RWPE2 (cell line): ENCODE measurements at places on chromosomes 1 and 21.

DNA sequence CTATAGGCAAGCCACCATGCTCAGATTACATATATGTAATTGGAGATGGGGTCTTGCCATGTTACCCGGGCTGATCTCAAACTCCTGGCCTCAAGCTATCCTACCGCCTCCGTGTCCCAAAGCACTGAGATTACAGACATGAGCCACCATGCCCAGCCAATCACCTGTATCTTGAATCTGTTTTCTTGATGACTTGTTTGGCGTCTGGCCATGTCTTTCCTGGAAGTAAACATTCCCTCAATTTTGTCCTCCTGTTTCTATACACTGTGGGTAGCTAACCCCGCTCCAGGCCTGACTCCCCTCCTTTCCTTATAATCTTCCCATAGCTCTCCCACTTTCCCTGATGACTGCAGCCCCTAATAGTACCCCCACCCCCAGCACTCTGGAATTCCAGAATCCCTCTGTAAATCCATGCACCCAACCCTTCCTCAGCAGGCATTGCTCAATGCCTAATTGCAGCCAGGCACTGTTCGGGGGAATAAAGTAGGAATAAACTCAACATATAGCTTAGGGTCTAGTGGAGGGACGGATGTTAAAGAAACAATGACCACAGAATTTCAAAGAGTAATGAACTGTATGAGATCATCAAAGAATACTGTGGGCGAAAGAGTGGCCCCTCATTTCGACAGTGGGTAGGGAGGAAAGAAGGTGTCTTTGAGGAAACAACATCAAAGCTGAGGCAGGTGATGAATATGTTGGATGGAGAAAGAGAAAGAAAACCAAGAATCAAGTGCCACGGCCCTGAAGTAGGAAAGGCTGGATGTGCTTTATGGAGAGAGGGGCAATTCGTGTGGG lies 161.5 kb downstream of the ADSS2 start:
- no peaks in the 10 kb centered on the region for H3K36me3 ChIP-seq
- no peaks in the 10 kb centered on the region for H3K4me1 ChIP-seq
- DNase-seq, result no peak
- H3K27me3 ChIP-seq, result no peaks in the 10 kb centered on the region
- no peak overlapping the region for H3K27ac ChIP-seq
- no peak overlapping the region for H3K4me3 ChIP-seq

DNA sequence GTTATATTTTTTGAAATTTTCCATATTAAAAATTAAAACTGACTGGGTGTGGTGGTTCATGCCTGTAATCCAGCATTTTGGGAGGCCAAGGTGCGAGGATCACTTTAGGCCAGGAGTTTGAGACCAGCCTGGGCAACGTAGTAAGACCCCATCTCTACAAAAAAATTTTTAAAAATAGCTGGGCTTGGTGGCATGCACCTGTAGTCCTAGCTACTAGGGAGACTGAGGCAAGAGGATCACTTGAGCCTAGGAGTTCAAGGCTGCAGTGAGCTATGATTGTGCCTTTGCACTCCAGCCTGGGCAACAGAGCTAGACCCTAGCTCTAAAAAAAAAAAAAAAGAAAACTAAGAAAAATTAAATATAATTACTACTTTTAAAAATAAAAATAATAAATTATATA lies 4.5 kb upstream of the SVBP start:
- no peaks in the 10 kb centered on the region for H3K27me3 ChIP-seq
- no peak for DNase-seq
- no peak overlapping the region for H3K4me3 ChIP-seq
- no peaks in the 10 kb centered on the region for H3K36me3 ChIP-seq
- H3K27ac ChIP-seq, result no peak overlapping the region
- peaks cover 3% of the 10 kb centered on the region for H3K4me1 ChIP-seq

- peaks cover 9% of the 10 kb centered on the region for H3K36me3 ChIP-seq
- no peak overlapping the region for H3K27ac ChIP-seq
- no peaks in the 10 kb centered on the region for H3K27me3 ChIP-seq
These were observed 18.0 kb downstream of the OMA1 start for GRCh38 chr1:58528518-58528917.

- peaks cover 17% of the 10 kb centered on the region for H3K4me1 ChIP-seq
- H3K27me3 ChIP-seq, result no peaks in the 10 kb centered on the region
- no peak overlapping the region for H3K4me3 ChIP-seq
- H3K27ac ChIP-seq, result no peak overlapping the region
- DNase-seq, result no peak
These were observed 35.9 kb downstream of the FHAD1 start for GRCh38 chr1:15282810-15283474.

DNA sequence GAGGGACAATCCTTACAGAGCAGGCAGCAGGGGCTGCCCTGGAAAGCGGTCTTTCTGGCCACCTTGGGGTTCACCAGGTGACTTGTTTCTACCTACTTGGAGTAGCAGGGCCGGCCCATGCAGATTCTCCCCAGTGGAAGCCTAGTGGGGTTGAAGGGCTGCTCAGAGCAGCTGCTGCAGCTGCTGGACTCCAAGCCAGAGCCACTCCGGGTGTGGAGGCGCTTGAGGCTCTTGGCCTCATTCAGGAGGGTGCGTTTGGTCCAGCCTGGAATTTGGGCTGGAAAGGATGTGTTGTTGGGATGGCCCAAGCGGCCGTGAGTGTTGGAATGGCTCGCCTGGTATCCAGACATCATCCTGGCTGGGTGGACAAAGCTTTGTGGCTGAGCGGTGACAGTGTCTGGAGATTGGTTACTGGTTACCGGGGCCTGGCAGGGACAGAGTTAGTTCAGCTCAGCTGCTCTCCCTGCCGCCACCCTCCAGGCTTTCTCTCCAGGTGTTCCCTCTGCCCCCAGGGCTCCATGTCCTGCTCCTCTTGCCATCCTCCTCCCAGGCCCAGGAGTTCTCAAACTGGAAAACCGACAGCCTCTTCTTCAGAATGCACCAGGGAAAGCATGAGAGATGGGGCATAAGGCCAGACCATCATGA lies 14.2 kb upstream of the HSPG2 start:
- DNase-seq, result no peak
- no peak overlapping the region for H3K27ac ChIP-seq
- H3K36me3 ChIP-seq, result no peaks in the 10 kb centered on the region
- H3K4me3 ChIP-seq, result no peak overlapping the region
- H3K4me1 ChIP-seq, result peaks cover 11% of the 10 kb centered on the region

- no peak overlapping the region for H3K4me3 ChIP-seq
- H3K27ac ChIP-seq, result no peak overlapping the region
- no peaks in the 10 kb centered on the region for H3K27me3 ChIP-seq
- H3K36me3 ChIP-seq, result no peaks in the 10 kb centered on the region
- DNase-seq, result no peak
These were observed 199.1 kb upstream of the KCND3 start for GRCh38 chr1:112188611-112189010.

- no peaks in the 10 kb centered on the region for H3K4me1 ChIP-seq
- no peak for DNase-seq
- no peak overlapping the region for H3K4me3 ChIP-seq
- H3K27me3 ChIP-seq, result no peaks in the 10 kb centered on the region
- H3K27ac ChIP-seq, result no peak overlapping the region
- H3K36me3 ChIP-seq, result no peaks in the 10 kb centered on the region
These were observed 496.6 kb downstream of the DPYD start for GRCh38 chr1:97424209-97424608.

DNA sequence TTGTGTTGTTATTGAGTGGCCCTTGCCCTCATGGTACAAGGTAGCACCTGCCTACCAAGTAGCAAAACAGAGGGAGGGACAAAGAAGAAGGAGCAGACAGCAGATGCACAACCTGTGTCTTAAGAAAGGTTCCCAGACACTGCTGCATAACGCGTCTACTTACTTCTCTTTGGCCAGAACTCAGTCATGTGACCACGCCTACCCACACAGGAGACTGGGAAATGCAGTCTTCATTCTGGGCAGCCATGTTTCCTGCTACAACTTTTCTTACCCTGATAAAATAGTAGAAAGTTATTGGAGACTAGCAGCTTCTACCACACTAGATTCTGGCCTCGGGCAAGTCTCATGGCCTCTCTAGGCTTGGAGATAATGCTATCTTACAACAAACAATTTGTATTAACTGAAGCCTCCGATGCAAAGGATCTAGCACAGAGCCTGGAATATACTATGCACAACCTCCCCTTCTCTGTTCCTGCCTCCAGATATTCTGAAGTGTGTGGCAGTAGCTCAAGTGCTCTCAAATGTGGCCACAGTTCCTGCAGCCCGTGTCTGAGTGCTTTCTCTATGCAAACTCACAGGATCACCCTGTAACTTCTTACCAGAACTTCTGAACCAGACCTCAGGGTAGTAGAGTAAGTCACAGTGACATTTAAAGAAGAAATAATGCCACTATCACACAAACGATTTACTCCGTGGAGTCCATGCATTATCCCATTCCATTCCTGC lies 34.1 kb upstream of the BTG2 start:
- H3K36me3 ChIP-seq, result no peaks in the 10 kb centered on the region
- H3K27ac ChIP-seq, result no peak overlapping the region
- H3K4me1 ChIP-seq, result no peaks in the 10 kb centered on the region
- H3K4me3 ChIP-seq, result no peak overlapping the region
- no peaks in the 10 kb centered on the region for H3K27me3 ChIP-seq

GRCh38 chr1:108644984-108645383 lies 15.9 kb downstream of the HENMT1 start:
- H3K4me3 ChIP-seq, result no peak overlapping the region
- peaks cover 3% of the 10 kb centered on the region for H3K4me1 ChIP-seq
- H3K27ac ChIP-seq, result no peak overlapping the region
- H3K36me3 ChIP-seq, result no peaks in the 10 kb centered on the region
- DNase-seq, result no peak

GRCh38 chr1:183390561-183390960 lies 27.6 kb downstream of the NMNAT2 start:
- no peak overlapping the region for H3K27ac ChIP-seq
- H3K27me3 ChIP-seq, result no peaks in the 10 kb centered on the region
- no peaks in the 10 kb centered on the region for H3K36me3 ChIP-seq
- no peak overlapping the region for H3K4me3 ChIP-seq

GRCh38 chr1:107433068-107433467 lies 292.2 kb downstream of the NTNG1 start:
- no peak overlapping the region for H3K4me3 ChIP-seq
- H3K36me3 ChIP-seq, result no peaks in the 10 kb centered on the region
- no peaks in the 10 kb centered on the region for H3K27me3 ChIP-seq
- H3K27ac ChIP-seq, result no peak overlapping the region
- H3K4me1 ChIP-seq, result no peaks in the 10 kb centered on the region

GRCh38 chr1:171460018-171460620 lies 25.2 kb upstream of the PRRC2C start:
- H3K27me3 ChIP-seq, result no peaks in the 10 kb centered on the region
- no peak overlapping the region for H3K27ac ChIP-seq
- no peak for DNase-seq
- H3K36me3 ChIP-seq, result no peaks in the 10 kb centered on the region

DNA sequence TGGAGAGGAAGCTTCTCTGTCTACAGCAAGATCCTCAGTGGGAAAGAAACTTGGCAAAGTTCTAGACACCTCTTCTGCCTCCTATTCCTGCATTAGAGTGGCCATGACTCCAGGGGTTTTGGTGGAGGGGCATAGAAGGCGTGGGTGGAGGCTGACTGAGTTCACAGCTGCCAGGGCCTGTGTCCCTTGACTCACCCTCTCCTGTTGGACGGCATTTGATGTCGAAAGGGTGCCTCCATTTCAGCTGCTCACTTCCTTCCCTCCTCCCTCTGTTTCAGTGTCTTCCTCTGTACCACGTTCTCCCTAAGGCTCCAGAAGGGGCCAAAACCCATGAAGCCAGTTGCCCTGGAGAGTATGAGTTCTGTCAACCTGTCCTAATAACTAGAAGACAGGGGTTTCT lies 632 bp downstream of the TMEM79 start:
- no peak for DNase-seq
- peaks cover 14% of the 10 kb centered on the region for H3K4me1 ChIP-seq
- no peaks in the 10 kb centered on the region for H3K27me3 ChIP-seq
- H3K4me3 ChIP-seq, result peak overlapping the region; percentile 85

GRCh38 chr1:244854166-244854565 lies 10.2 kb downstream of the HNRNPU start:
- H3K4me3 ChIP-seq, result no peak overlapping the region
- no peaks in the 10 kb centered on the region for H3K4me1 ChIP-seq
- peaks cover 100% of the 10 kb centered on the region for H3K36me3 ChIP-seq
- no peak overlapping the region for H3K27ac ChIP-seq
- DNase-seq, result no peak

DNA sequence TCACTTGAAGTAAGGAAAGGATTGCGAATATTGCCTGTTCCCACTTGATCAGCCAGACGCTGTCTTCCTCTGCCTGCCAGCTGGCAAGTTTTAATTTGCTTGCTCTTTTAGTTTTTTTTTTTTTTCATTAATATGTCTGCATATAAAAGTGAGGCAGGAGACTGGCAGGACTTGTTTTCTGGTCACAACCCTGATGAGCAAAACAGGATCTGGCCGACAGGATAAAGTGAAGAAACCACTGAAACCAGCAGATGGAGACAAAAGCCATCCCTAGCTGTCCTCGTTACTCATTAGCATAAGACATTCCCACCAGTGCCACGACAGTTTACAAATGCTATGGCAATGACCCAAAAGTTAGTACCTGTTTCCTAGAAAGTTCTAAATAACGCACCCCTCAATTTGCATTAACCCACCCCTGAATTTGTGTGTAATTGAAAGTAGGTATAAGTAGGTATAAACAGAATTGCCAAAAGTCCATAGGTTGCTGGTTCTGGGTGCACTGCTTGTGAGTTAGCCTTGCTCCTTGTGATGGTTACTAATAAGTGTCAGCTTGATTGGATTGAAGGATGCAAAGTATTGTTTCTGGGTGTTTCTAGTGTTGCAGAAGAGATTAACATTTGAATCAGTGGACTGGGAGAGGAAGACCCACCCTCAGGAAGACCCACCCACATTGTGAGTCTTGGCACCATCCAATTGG lies 60.8 kb downstream of the ZNF684 start:
- no peak for DNase-seq
- H3K36me3 ChIP-seq, result no peaks in the 10 kb centered on the region
- H3K4me1 ChIP-seq, result no peaks in the 10 kb centered on the region
- no peak overlapping the region for H3K27ac ChIP-seq
- no peaks in the 10 kb centered on the region for H3K27me3 ChIP-seq
- no peak overlapping the region for H3K4me3 ChIP-seq

DNA sequence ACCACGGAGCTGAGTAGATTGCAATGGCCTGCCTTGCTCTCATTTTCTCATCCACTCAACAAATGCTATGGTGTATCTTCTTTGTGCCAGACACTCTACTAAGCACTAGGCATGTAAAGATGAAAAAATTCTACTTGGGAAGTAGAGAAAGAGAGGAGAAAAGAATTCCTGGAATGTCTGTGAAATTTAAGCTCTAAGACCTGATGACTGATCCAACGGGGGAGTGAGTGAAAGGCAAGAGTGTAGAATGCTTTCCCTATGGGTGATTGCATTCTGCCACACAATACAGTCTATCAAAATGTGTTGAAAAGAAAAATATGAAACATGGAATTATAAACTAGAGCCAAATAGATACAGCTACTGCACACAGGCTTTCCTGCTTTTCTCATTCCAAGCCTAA lies 82.3 kb downstream of the CYYR1 start:
- H3K4me3 ChIP-seq, result no peak overlapping the region
- no peaks in the 10 kb centered on the region; the same call in 1 of the 2 replicates for H3K36me3 ChIP-seq
- H3K27ac ChIP-seq, result no peak overlapping the region
- H3K27me3 ChIP-seq, result no peaks in the 10 kb centered on the region
- DNase-seq, result no peak

- no peak for DNase-seq
- no peaks in the 10 kb centered on the region for H3K27me3 ChIP-seq
- H3K4me1 ChIP-seq, result no peaks in the 10 kb centered on the region
- H3K27ac ChIP-seq, result no peak overlapping the region
- H3K36me3 ChIP-seq, result no peaks in the 10 kb centered on the region
These were observed 168.2 kb downstream of the GRIK1 start for GRCh38 chr21:29771491-29772066.

GRCh38 chr1:69777423-69777822 lies 209.7 kb downstream of the LRRC7 start:
- no peak overlapping the region for H3K27ac ChIP-seq
- H3K4me1 ChIP-seq, result no peaks in the 10 kb centered on the region
- H3K4me3 ChIP-seq, result no peak overlapping the region
- H3K36me3 ChIP-seq, result no peaks in the 10 kb centered on the region
